CD4-positive, alpha-beta T cell treated with Interferon alpha-2 for 1 hour (primary cell): ENCODE measurements at places on chromosomes 3 and 15.

- peak; percentile 4 for DNase-seq
Measured at GRCh38 chr15:83106994-83107840, at the start of gene TM6SF1. TM6SF1 (plus strand) TSS chr15:83107645; CDS start chr15:83107681, 36 bp downstream.

DNA sequence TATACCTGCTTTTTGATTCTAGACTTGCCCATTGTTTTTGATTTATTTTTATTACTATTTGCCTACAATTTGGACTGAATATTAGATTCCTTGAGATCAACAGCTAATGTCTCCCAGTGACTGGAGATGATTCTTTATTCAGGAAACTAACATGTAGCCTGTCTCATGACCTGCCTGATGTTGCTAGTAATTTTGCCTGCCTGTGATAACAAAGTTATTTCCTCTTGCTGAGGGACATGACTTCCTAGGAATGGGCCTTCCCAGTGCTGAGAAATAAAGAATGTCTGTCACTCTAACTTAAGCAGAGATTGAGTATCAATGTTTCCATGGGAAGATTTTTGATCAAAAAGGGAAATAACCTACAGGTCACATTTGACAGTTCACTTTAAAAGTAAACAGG, 13.4 kb upstream of the NPHP3 start:
- no peak for DNase-seq

- DNase-seq = no peak
Measured at GRCh38 chr3:68963891-68964290, 31.5 kb upstream of the TAFA4 start.

GRCh38 chr15:78050826-78051225, 26.7 kb downstream of the TBC1D2B start:
- peak; percentile 48 for DNase-seq

DNA sequence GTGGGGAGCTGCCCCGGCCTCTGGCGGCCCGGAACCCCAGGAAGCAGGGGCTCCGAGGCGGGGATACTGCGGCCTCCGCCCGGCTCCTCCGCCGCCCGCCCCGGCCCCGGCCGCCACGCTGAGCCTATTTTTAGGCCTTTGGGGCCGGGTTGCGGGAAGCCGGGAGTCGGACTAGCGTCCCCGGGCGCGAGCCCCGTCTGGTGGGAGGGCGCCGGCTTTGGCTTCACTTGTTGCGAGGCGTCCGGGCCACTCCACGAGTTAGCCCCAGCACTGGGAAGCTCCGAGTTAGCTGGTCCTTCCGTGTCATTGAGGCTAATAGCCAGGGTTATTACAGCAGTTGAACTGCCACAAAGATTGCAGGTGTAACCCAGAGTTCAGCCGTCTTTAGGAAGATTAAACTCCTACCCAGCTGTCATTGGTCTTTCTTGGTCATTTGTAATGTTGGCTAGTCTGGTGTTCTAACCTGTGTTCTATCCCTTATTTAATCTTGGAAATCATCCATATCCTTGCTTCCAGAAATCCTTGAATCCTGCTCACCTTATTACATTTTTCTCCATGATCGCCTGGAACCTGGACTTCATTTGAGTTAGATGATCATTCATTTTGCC, 791 bp downstream of the GYG1 start:
- peak; percentile 58 for DNase-seq
